CD4-positive, alpha-beta T cell treated with Interleukin-12 subunit alpha and Interleukin-12 subunit beta, for 1 hour (primary cell): ENCODE measurements at places on chromosomes 4 and X.

DNA sequence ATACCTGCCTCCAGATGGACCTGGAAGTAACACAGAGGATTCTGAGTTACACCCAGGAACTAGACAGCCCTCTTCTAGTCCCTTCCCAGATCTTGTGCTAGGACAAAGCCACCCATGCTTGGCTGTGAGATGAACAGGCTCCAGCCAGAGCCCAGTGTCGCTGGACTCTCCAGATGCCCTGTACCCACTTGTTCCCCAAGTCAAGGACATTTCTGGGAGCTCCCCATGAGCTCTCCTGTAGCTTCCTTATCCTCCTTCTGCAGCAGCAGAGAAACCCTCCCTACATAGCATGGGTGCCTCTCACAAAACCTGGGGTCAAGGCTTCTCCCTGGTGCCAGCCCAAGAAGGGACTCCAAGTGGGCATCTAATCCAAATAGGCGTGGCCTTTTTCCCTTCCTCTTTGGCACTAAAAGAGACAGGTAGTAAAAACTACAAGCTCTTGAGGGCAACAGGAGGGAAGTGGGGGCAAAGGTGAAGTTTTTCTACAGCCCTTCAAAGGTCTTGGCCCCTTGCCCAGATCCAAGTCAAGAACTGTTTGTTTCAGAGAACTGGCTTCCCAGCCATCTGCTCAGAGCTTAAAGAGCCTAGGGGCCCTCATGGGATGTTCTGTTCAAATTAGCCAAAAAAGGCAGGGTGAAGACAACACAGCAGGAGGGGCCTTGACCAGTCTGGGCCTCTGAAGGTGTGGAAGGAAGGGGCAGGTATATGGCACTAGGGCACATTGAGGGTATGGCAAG, 8.5 kb upstream of the ERCC6L start:
- no peak for DNase-seq

DNA sequence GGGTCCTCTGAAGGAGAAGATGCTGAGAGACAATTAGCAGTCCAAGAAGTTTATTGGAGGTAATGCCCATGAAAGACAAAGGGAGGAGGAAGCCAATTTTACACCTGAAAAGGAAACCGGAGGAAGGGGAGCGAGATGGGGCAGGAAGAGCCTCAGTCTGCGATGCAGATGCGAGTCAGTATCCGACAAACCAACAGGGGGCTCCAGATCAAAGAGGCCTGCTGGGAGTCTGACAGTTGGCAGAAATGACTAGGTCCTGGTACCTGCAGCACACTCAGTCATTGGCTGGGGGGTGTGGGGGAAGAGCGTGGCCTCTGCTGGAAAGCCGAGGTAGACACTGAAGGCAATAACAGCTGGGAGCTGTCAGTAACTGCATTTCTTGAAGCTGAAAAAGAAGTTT, 231.1 kb upstream of the CENPE start:
- no peak for DNase-seq

DNA sequence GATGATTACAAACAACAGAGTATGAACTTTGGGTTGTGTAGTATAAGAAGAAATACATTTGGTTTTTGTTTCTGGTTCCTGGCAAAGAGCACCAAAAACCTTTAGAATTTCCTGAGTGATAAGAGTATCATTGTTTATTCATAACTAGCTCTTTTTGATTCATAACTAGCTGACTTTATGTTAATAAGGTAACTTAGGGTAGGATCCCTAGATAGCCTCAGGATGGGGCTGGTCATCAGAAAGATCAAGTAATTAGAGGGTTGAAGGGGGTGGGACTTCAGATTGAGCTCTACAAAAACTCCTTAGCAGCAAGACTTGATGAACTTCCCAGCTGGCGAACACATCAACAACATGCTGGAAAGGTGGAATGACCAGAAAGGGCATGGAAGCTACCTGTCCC, 166.5 kb downstream of the SCFD2 start:
- no peak for DNase-seq

DNA sequence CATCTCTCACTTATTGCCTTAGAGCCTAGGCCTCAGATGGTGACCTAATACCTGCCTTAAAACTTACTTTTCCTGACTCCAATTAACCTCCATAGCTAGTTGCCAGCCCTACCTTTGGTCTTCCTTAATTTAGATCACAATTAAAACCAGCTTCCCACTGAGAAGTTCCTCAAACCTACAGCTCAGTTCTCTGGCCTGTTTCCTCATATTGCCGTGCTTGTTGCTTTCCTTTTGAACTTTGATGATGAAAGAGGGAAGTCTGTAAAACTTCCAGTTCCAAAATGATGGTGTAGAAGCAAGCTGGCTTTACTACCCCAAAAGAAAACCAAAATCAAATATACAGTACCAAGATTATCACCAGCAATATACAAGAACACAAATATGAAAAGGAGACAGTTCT, 28.9 kb upstream of the CAMK2D start:
- DNase-seq, result no peak

GRCh38 chrX:40434443-40434842, 146.3 kb upstream of the ATP6AP2 start:
- no peak for DNase-seq

GRCh38 chr4:186392017-186392416, 126.0 kb downstream of the F11 start:
- no peak for DNase-seq

DNA sequence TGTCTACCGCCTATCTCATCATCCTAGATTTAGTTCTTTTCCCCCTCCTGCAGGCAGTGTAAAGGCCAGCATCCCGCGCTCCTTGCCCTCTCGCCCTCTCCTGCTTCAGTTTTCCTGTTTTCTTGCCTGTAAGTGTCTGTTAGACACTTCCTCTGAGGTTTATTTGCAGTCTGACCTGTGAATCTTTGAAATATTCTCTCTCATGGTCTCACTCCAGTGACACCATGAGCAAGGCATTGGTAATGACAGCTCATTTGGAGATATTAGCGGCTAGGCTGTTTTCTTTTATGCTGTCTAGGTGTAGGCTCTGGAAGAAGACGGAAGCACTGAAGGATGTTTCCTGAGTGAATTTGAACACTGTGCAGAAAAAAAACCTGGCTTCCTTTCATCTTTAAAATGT, 179.6 kb downstream of the KDR start:
- DNase-seq, result peak; percentile 3

GRCh38 chr4:128220286-128221235, 67.1 kb downstream of the PGRMC2 start:
- DNase-seq, result no peak

DNA sequence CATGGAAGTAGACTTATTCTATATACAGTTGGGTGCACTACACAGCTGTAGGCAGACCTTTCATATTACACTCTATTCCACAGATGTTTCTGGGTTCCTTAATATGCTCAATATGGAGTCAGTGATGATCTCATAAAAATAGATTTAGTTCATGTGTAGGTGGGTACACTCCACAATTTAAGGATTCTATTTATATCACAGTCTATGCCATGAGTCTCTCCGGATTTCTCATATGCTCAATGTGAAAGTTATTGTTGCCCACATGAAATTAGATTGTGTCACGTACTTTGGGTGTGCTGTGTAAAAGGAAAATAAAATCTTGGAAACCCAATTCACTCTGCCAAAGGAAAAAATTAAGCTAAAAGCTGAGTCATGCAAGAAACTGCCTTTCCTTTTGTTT, 32.5 kb upstream of the TASL start:
- DNase-seq, result no peak

DNA sequence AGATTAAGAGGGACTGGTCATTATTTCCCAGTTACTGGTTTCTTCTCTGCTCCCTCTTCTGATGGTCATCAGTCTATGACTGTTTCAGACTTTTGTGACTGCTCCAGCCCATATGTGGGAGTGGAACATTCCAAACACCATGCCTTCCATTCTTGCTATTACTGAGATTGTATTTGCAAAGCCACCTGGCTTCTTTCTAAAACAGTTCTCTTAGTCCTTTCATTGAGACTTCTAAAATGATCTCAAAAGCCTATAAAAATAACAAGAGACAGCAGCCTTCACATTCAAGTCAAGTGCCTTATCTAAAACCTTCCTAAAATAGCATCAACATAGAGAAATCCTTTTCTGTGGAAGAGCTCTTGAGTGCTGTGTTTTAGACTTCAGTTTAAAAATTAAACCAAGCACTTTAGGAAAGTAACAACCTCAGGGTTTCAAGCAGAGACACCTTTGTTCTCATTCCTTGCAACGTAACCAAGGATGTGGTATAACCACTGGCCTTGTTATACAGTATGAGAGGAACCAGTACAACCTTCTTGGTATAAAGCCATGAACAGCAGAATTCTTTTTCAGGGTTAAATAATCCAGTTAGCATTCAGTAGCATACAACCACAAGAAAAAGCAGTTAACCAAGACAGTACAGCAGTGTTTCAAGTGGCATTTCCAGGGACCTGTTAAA, 97.1 kb downstream of the NFKB1 start:
- peak; percentile 59 for DNase-seq

DNA sequence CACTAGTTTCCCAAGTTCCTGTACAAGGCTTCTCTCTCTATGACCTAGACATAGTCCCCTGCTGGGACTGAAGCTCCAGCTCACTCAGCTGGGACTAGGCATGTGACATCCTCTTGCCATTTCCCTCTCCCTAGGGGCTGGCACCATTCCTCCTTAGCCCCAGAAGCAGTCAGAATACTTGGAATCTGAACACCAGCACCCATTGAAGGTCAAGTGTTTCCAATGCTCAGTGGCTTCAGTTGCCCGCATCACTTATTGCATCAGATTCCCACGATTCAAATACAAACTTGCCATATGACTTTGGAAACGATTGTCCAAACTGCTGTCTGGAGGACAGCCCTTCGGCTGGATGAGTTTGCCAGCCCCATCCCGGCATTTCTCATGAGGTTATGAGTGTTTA, 65.5 kb upstream of the HOPX start:
- no peak for DNase-seq

GRCh38 chrX:2627272-2627867, 63.7 kb upstream of the CD99 start:
- peak; percentile 56 for DNase-seq

DNA sequence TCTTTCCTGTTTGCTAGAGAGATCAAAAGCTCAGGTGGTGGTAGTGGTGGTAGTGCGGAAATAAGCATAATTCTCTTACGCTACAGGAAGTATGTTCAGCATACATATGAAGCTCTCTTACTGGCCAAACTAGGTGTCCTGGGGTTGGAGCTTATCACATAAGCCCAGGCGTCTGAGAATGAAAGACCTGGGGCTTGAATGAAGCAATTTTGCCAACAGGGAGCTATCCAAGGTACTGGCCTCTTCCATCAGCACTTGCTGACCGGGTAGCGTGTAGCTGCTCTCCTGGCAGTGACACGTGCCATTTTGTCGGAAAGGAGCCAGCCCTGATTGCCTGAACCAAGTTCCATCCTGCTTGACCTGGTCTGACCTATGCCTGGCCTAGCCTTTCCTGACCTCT, 65.9 kb upstream of the HPF1 start:
- peak; percentile 20 for DNase-seq

DNA sequence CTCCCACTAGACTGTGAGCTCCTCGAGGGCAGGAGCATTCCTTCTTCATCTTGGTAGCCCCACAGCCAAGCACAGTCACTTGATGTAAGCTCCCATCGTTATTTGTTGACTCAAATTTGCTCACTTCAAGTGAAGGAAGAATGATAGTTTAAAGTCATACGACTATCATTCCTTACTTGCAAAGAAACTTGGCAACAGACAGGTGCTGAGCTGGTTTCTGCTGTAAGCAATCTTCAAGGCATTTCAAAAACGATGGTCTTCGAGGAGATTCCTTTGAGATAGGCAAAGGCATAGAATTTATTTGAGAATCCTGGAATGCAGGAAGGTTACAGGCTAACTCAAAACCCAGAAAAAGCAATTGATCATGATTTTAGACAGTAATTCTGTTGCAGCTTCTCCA, 64.8 kb downstream of the QDPR start:
- no peak for DNase-seq

DNA sequence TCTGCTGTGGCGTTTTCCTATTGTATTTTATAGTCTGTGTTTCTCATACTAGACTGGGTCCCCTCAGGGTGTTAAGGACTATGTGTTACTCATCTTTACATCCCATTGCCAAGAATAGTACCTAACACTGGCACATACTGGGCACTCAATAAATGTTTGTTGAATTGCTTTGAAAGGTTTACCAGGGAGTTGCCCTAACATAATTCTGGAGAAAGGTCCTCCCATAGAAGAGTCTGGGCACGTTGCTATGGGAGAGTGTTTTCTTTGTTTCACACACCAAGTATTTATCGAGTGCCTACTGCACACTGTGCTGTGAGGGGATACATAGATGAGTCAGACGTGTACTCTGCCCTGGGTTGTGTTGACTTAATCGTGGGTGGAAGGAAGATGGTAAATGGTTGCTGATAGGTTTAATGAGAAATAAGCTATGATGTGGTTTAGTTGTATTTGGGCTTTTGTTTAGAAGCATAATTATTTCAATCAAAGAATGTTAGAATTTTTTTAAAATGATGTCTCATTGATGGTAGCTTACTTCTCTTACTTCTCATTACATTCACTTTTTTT, 42.9 kb downstream of the AFF1 start:
- no peak for DNase-seq

GRCh38 chr4:2762048-2762447, 5.9 kb upstream of the TNIP2 start:
- no peak for DNase-seq

GRCh38 chr4:75513526-75514130, 575 bp downstream of the RCHY1 start:
- DNase-seq, result no peak

DNA sequence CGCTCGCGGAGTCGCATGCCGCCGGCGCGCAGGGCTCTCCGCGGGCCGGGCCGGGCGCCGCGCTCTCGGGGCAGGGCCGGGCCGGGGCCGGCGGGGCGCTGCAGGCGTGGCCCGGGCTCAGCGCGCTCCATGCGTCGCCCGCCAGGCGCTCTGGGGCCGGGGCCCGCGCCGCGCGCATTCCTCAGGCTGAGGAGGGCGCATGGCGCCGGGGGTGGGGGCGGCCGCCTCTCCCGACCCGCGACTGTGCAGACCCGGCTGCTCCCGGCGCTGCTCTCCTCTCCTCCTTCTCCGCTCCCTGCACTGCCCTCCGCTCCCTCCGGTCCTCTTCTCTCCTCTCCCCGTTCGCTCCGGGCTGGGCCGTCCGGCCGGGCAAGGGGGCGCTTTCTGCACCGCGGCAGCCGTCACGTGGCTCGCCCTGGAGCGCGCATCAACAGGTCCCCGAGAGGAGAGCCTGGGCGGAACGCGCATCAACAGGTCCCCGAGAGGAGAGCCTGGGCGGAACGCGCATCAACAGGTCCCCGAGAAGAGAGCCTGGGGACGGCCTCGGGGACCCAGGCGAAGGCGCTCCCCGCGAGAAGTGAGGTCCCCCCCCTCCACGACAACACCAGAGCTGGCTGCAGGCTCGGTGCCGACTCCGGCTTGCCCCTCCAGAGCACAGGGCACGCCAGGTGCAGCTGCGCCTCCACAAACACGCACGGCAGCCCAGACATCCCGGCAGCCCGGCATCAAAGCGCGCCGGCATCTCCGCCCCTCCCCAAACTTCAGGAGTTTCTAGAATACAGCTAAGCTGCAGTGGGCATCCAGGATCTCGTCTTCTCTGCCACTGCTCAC, 12.9 kb downstream of the PPP2R3B start:
- no peak for DNase-seq

- DNase-seq, result no peak
These were observed 131.9 kb downstream of the RTL3 start for GRCh38 chrX:78527263-78527662.

GRCh38 chr4:115834441-115834840, 721.0 kb upstream of the NDST4 start:
- DNase-seq, result no peak
